Stimulated activated CD8-positive, alpha-beta memory T cell treated with anti-CD3 and anti-CD28 coated beads, Interleukin-2, amount 100 ng/mL, for 1 hour (primary cell): ENCODE measurements at places on chromosomes 2 and 18.

- DNase-seq, result no peak
These were observed 83.1 kb downstream of the CCDC85A start for GRCh38 chr2:56266761-56267414.

GRCh38 chr18:44039826-44040225, 640.9 kb upstream of the SETBP1 start:
- no peak for DNase-seq

GRCh38 chr2:207868855-207869596, 99.3 kb upstream of the FZD5 start:
- no peak for DNase-seq

GRCh38 chr18:46344416-46345180, 240.4 kb downstream of the HAUS1 start:
- no peak for DNase-seq

DNA sequence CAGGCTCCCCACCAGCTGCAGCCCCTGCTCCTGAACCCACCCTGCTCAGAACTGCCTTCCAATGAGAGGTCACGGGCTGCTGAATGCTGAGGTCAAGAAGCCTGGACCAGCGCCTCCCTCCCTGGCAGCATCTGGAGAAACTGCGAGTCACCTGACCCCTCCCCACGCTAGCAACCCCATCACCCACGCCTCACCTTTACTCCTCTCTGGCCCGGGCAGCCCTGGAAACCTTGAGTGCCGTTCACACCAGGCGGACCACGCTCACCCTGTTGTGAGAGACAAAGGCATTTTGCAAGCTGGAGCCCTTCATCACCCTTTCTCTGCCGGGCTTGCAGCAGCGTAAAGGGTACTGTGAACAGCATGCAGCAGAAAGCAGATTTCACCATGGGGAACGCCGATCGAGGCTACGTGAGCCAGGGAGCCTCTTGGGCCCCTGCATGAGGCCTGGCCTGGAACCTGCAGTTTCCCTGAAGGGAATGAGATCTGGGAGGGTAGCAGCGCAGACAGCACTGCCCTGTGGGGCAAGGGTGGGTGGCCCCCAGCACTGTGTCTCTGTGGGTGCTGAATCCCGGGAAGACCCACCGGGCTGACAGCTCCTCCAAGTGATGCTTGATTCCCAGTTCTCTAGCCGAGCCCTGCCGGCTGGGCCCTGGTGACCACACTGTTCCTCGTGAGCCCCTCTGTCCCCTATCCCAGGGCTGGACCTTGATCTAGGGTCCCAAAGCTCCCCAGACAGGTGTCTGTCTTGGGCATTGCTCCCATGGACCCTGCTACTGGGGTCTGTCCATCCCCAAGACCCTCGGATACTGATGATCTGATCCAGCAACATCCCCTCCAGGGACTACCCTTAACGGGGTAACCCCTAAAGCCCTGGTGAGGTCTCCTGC, 53.8 kb downstream of the COL6A3 start:
- DNase-seq, result no peak

DNA sequence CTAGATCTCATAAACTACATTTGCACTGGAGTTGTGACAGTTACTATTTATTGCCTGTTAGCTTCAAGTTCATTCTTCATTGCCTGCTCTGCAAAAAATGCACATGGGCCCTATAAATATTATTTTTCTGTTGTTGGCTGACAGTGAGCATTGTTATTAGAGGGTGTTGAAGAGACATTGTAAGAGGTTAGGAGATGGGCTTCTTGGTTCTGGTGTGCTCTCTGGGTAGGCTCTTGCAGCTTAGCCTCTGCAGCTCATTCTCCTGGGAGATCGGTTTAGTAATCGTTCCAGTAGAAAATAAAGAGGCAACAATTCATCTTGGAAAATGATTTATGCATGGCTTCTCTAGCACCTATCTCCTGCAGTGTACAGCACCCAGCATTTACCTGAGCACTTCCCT, 113.8 kb upstream of the SCN7A start:
- DNase-seq, result no peak

DNA sequence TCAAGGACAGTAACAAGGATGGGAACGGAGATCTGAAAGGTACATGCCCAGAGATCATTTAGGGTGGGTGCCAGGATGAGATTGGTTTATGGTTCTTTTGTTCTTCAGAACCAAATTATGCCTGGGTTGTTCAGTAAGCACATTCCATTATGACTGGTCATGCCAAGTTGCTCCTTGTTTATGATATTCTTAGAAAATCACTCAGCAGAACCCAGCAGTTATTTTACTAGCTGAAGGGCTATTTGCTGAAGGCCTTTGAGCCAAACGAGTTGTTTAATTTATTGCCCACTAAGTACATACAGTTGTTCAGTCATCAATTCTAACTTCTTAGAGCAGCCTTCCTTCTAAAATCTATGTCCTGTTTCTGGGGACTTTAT, 635 bp downstream of the SLC3A1 start:
- no peak for DNase-seq

- DNase-seq, result no peak
These were observed 51.0 kb downstream of the SETBP1 start for GRCh38 chr18:44731530-44732237.

- no peak for DNase-seq
These were observed 239.1 kb downstream of the SCG2 start for GRCh38 chr2:223363085-223363484.

DNA sequence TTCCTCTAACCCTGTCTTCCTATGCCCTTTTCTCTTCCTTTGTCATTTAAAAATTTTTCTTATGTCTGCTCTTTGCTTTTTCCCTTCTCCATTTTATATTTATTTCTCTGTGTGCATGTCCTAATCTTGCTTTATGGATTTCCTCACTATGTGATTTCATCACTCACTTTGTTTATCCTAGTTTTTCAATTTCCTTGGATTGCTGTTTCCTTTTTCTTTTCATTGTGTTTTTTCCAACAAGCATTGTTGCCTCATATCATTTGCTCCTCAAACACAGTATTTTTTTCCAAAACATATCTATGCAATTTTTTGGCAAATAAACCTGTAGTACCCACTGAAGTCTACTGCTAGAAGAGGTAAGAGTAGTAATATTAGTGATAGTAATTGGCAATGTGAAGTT, 67.4 kb upstream of the PNPT1 start:
- no peak for DNase-seq

GRCh38 chr2:34912084-34912483, 1313.0 kb upstream of the FAM98A start:
- DNase-seq, result no peak

- no peak for DNase-seq
These were observed 46.9 kb downstream of the FBLN7 start for GRCh38 chr2:112185131-112185530.

DNA sequence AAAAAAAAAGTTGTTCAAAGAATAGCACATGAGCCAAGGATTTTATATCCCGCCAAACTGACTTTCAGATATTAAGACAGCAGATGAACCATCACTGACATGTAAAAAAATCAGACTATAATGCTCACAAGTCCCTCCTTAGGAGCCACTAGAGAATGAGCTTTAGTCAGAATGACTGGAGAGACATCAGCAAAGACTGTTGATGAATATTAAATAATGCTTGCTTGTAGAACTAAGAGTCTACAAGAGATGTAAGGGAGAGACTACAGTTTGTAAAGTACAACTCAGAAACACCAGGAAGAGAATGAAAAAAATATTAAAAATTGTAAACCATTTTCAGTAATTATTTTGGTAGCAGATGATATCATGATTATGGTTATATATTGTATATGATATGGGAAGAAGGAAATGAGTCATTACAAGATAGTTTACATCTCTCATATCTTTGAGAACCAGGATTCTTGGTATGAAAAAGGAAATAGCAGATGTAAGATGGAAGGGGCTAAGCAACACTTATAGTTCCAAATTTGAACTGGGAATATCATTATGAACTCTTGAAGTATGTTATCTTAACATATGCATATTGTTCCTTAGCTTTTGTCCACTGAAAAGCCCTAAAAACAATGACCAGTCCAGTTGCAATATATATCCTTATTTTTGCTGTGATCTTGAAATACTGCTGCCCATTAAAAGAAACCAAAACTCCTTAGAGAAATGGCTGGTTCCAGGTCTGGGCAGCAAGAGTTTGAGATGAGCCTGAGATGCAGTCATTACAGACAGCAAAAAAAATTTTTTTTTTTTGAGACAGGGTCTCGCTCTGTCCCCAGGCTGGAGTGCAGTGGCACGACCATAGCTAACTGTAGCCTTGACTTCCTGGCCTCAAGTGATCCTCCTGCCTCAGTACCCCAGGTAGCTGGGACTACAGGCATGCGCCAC, 55.7 kb downstream of the PTPN2 start:
- no peak for DNase-seq

GRCh38 chr2:147910990-147911473, 66.2 kb downstream of the ACVR2A start:
- DNase-seq, result peak; percentile 2

- DNase-seq, result no peak
These were observed 67.3 kb downstream of the SH3RF3 start for GRCh38 chr2:109196081-109196875.

DNA sequence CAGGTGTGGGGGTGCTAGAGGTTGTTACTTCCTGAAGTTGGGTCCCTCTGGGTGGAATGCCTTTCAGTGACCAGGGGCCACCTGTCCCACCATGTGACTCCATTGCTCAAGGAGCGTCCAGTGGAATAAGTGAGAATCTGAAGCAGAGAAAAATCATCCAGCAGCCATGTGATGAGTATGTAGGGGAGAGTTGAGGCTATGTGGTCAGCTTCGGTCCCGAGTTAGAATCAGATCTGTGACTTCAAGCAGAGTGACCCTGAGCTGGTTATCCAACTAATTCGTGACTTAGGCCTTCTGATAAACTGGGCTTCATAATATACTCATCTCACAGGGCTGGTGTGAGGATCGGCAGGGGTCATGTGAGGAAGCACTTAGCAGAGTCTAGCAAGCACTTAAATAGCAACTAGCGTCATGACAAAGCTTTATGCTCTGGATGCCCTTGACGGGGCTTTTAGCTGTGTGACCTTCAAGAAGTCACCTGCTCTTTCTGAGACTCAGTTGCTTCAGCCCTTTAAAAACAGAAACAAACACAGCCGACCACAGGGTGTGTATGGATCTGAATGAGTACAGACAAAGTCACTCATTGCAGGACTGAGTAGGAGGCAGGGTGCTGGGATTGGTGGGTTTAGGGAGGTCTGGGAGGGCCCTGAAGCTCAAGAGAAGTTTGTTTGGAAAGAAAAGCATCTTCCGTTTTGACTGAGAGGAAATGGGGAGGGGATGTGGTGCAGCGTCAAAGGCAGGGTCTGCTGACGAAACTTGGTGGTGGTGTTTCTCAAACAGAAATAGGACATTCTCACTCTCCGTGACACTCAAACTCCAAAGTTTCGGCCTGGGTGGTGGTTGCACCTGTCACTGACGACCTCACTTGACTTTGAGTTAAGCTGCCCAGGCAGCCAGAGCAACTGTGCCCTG, 264.0 kb upstream of the CXCR4 start:
- peak; percentile 6 for DNase-seq

DNA sequence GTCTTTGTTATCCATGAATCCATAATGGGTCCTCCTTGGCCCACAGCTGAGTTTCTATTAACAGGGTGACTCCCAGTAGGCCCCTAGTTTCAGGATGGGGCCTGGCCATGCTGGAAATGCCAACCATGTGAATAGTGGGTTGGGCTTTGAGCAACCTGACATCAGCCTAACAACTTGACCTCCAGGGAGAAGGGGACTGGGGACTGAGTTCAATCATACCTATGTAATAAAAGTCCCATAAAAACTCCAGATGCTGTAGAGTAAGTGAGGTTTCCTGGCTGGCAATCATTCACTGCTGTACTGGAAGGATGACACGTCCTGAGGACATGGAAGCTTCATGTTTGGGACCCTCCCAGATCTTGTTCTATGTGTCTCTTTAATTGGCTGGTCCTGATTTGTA, 7.9 kb downstream of the REV1 start:
- no peak for DNase-seq

DNA sequence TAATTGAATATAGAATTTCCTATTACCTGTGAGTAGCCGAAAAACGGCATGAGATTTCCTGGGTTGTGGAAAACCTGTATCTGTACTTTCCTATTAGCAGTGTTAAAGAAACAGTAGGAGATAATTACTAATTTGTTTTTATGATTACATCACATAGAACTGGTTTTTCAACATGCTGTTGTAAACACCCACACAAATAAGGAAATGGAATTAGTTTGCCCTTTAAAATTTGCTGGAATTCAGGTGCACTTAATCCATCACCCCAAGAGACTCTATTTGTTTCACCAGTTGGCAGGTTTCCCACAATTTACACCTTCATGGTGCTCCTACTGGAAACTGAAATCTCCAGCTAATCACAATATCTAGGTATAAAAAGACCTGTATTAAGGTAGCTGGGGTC, 274.1 kb upstream of the SLC8A1 start:
- no peak for DNase-seq

GRCh38 chr2:66925128-66925527, 472.0 kb upstream of the ETAA1 start:
- DNase-seq, result no peak

DNA sequence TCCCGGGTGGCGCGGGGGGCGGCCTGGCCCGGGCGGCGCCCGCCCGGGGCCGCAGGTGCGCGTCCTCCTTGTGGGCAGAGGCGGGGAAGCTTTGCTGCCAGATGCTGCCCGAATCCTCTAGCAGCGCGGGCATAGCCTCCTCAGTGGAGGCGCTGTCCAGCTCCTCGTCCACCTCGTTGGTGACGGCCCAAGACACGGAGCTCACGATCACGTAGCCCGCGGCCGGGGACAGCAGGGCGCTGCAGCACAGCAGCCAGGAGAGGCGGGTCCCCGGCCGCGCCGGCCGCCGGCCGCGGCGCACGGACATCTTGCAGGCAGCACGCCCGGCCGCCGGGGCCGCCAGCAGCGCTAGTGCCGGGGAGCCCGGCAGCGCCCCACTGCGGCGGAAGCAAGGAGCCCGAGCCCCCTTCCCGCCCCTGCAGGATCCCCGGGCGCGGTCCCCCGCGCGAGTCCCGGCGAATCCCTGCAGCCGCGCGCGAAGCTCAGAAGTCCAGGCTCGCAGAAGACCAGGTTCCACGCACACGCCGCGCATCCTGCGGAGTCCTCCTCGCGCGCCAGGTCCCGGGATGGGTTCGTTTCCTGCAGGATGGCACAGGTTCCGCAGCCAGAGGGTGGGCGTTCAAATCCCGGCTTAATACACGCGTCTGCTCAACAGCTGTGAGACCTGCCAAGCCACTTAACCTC, at the start of gene CREG2:
CREG2 (minus strand) TSS at position 353 of the 684 bp plus-strand sequence; CDS start at position 307, 46 bp downstream.
- peak; percentile 15 for DNase-seq

DNA sequence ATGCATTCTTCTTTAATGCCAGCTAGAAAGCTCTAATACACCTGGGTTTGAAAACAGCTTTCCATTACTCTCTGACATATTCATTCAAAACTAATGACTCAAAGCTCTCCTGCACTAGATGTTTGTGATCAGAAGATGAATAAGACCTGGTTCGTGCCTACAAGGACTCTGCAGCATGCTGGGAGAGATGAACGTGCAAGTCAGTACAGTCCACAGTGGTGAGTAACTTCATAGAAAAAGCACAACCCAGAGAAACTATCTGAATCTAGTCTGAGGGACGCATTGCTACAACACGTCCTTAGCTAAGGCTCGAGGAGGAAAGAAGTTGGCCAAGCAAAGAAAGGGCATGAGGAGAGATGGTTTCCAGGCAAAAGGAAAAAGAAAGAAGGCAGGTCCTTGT, 234.3 kb downstream of the OSR1 start:
- no peak for DNase-seq

DNA sequence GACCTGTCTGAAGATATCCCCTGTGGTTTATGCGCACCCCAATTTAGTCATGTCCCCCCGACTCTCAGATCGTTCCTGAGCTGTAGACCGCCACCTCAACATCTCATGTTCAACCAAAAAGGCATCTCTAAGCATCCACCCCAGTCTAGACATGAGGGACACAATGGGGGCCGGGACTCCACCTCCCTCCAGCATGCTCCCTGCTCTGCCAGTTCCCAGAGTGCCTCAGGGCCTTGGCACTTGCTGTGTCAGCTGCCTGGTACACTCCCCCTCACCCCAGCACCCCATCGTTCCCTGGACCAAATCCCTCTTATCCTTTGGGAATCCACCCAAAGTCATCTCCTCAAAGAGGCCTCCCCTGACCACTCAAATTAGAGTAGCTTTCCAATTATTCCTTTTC, 22.2 kb downstream of the TNS1 start:
- no peak for DNase-seq
